ENCODE measurements at places on chromosomes 6 and 20.

DNA sequence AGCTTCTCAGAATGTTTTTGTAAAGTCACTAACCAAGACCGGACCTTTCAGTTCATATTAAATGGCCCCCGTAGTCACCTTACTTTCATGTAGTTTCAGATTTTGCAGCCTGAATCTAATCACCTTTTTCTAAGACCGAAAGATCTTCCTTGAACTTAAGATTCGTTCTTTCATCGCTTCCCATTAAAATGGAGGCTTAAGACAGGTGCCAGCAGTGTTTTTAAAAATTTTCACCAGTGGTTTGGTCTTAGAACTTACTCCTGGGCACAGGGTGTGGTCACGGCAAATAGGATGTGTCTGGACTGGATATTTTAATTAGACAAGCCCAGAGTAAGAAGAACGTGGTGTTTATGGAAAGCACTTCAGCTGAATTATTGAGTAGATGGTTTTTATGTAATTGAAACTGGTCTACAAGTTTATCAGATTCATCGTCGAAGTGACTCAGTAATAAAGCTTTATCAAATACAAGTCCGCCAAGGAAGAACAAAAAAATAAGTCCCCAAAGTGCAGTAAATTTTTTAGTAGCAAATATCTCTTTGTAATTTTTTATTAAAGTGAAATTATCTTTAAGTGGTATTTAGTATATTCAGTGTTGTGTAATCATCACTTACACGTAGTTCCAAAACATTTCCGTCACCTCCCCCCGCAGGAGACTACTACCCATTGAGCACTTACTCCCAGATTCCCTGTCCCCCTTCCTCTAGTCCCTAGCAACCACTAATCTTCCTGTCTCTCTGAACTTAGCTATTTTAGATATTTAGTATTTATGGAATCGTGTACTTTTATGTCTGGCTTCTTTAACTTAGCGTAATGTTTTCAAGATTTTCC is 868 bp downstream of the SRSF3 start:
- no peak for DNase-seq

GRCh38 chr6:146917182-146917581 is 287.0 kb upstream of the STXBP5 start:
- DNase-seq, result no peak

- peak; percentile 70 for DNase-seq
These were observed at the start of gene B3GAT2 for GRCh38 chr6:70956451-70957283. B3GAT2 (minus strand) TSS chr6:70957060; CDS start chr6:70956429, 631 bp downstream.

DNA sequence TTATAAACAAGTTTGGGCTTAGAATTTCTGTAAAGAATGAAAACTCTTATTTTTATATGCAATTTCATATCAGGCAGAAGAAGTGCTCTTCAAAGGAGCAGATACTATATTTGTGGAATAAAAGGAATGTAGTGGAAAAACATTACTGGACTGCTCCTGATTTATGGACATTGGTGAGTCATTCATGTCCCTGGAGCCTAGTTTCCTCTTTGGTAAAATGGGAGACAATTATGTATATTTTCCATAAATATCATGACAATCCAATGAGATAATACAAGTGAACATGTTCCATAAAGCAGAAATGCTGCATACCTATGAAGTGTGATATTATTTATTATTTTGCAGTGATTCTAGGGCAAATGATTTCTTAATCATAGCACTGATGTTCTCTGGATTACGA is 445.8 kb upstream of the CITED2 start:
- no peak for DNase-seq

DNA sequence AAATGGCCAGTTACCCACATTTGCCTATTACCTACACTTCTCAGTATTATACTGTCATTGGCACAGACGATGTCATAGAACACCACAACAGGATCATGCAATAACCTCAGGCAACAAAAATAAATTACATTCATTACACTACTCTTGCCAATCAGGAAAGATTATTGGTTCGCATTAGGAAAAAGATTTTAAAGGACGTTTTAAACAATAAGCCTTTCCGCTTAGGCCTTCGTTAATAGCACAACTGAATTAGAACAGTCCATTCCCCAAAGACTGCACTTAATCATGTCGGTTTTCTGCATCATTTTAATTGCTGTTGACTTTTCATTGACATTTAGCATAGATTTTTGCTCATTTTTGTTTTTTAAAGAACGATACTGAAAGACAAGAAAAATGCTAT is 912 bp upstream of the SENP6 start:
- no peak for DNase-seq

GRCh38 chr6:101163611-101164010 is 229.9 kb upstream of the GRIK2 start:
- no peak for DNase-seq

Measured in left hindlimb (tissue), 1 donor.